ENCODE measurements at places on chromosomes 7 and 10. TPM values are rescaled to one million over a fixed set of nuclear protein-coding genes. Genes with fewer than 3 reads are reported as not detected.

DNA sequence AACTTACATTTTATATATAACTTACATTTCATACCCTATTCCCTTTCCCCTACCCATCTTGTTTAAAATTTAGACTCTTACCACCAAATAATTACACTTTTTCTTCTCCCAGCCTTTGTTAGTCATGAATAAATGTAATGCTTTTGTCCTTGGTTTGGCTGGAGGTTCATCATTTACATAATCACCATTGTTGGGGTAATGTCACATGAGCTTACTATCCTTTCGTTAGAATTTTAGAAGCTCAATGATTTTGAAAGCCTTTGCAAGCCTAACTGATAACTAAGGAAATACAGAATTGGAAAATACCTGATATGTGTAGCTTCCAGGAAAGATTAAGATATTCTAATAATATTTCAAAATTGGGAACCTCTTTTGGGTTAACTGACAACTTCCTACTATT, 171.7 kb downstream of the PLXDC2 start:
- DNase-seq, result no peak

DNA sequence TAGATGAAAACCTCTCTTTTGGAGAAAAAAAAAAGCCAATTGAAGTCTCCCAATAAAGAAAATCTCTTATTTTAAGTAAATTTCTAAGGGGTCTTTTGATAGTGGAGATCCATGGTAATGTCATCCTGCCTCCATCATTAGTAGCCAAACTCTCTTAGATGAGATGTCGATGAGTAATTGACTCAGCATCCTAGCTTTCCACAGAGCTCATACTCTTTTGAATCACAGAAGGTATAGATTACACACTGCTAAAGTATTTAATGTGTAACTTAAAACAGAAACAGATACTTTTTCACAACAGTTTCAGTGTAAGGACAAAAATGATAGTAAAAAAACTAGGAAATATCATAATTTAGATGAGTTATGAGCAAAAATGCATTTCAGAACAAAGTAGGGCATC, 19.4 kb downstream of the MAGI2 start:
- no peak for DNase-seq

DNA sequence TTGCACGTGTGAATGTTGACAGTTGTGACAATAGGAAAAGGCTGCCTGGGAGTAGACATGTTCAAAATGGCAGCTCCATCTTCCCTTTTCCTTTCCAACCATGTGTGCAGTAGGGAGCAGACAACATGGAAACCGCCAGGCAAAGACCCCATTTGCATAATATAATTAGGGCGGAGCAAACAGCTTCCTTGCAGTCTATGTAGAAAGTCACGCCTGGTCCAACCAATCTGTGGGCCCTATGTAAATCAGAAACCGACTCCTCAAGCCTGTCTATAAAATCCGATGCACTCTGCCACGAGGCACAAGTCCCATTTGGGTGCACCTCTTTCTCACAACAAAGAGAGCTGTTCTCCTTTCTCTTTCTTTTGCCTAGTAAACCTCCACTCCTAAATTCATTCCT, 19.6 kb downstream of the NEBL start:
- no peak for DNase-seq

DNA sequence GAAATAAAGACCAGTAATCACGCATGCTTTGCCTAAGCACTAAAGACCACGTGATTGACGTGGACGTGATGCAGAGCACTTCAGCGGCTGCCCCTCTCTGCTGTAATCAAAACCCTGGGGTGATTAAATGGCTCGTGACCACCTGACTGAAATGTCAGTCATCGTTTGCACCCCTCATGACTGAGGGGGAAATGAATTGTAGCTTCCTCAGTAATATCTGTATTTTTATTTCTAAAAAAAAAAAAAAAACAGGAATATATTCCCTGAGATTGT, 148.1 kb upstream of the RSU1 start:
- DNase-seq, result no peak

- no peak for DNase-seq
These were observed 229.7 kb upstream of the NFE2L3 start for GRCh38 chr7:25922296-25922695.

DNA sequence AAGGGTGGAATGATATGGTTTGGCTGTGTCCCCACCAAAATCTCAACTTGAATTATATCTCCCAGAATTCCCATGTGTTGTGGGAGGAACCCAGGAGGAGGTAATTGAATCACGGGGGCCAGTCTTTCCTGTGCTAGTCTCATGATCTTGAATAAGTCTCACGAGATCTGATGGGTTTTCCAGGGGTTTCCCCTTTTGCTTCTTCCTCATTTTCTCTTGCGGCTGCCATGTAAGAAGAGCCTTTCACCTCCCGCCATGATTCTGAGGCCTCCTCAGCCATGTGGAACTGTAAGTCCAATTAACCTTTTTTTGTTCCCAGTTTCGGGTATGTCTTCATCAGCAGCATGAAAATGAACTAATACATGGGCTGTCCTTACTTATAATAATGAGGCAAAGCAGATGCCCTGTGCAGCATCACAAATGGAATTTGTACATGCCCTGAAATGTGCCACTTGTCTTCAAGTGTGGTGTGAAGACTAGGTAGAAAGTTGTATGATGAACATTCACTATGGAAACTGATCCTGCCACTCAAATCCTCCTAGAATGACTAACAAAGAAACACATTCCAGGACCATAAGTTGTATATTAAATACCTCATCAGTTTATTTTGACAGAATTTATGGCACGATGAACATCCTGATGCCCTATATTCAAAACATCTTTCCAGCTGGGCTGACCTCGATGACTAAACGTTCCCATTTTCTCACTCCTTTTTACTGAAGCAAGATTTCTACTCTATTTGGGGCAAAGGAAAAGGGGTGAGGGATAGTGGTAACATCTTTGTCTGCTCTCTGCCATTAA, 122.8 kb upstream of the CTTNBP2 start:
- DNase-seq, result no peak

GRCh38 chr10:21078410-21079329, 181.6 kb upstream of the NEBL start:
- peak; percentile 81 for DNase-seq

The OPN1SW gene
- polyA plus RNA-seq, result 1.4 TPM
